Hepatocyte (in vitro differentiated cells): ENCODE measurements at places on chromosomes 7 and 10. TPM values are rescaled to one million over a fixed set of nuclear protein-coding genes. Genes with fewer than 3 reads are reported as not detected.

The FAM237B gene
- total RNA-seq = not detected in 2 replicates

The IL2RA gene
- not detected in 2 replicates for total RNA-seq

The GATA3 gene
- 0.96 and 2.4 TPM in 2 replicates for total RNA-seq

The AGR2 gene
- total RNA-seq = 117 and 178 TPM in 2 replicates

The EXOSC1 gene
- 34.7 and 40.0 TPM in 2 replicates for total RNA-seq

The SEPHS1 gene
- total RNA-seq = 48.5 and 52.8 TPM in 2 replicates

The KEL gene
- 8.7 and 22.4 TPM in 2 replicates for total RNA-seq

The BTBD16 gene
- 0.47 and 0.92 TPM in 2 replicates for total RNA-seq

The INMT gene
- 18.1 and 18.4 TPM in 2 replicates for total RNA-seq

The TMEM184A gene
- total RNA-seq = 14.5 and 23.4 TPM in 2 replicates

The SPDYE11 gene
- 0.07 TPM in 1 of 2 replicates, not detected in the other for total RNA-seq

The SHLD2 gene
- 43.3 and 44.5 TPM in 2 replicates for total RNA-seq

The FGL2 gene
- 0.80 and 1.2 TPM in 2 replicates for total RNA-seq

The NPS gene
- not detected in 2 replicates for total RNA-seq

The ABLIM1 gene
- total RNA-seq = 31.6 and 37.9 TPM in 2 replicates

The PNLIPRP3 gene
- 0.93 and 1.0 TPM in 2 replicates for total RNA-seq

The SPDYE9 gene
- 0.07 TPM in 1 of 2 replicates, not detected in the other for total RNA-seq

The MBL2 gene
- total RNA-seq = 0.64 and 1.1 TPM in 2 replicates

The MSMB gene
- 2.2 and 2.7 TPM in 2 replicates for total RNA-seq

The C10orf71 gene
- not detected in 2 replicates for total RNA-seq

The GRID2IP gene
- total RNA-seq = 0.44 and 0.73 TPM in 2 replicates

The C1QL3 gene
- 0.52 and 0.53 TPM in 2 replicates for total RNA-seq
